ENCODE measurements at places on chromosomes 11 and 22.

- DNase-seq = no peak
These were observed 33.1 kb downstream of the MTMR3 start for GRCh38 chr22:29916007-29916544.

GRCh38 chr11:72040491-72041363, 39.6 kb downstream of the NUMA1 start:
- peak; percentile 75 for DNase-seq

DNA sequence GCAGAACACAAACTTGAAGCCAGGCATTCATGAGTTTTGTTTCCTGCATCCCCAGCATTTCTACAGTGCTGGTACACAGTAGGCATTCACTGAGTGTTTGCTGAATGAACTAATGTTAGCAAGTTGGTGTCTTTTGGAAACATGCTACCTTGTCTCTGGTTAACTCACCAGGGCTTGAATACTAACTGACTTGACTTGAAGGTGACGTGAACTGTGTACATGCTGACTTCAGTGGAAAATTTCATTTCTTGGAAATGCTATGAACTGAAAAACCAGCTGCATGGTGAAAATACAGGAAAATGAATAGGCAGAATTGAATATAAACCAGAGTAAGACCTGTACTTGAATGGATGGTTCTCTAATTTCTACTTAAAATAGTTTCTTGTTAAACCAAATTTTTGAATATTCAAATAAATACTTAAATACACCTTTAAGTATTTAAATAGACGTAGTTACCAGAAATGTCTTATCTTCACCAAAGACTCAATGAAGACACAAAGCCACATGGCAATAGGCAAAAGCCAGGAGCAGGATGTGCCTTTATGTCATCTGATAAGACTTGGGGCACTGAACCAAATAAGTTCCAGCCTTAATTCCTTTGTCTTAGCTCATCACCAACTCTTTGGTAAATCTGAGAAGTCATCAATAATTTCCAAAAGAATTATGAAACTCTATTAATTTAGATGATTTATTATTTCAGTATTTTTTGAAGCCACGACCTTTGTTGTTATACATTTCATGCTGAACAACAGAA, 39.7 kb upstream of the POU2AF2 start:
- no peak for DNase-seq

- DNase-seq = no peak
These were observed 884 bp downstream of the CENATAC start for GRCh38 chr11:118998822-118999221.

GRCh38 chr11:107408762-107409211, 48.8 kb downstream of the CWF19L2 start:
- DNase-seq = no peak

DNA sequence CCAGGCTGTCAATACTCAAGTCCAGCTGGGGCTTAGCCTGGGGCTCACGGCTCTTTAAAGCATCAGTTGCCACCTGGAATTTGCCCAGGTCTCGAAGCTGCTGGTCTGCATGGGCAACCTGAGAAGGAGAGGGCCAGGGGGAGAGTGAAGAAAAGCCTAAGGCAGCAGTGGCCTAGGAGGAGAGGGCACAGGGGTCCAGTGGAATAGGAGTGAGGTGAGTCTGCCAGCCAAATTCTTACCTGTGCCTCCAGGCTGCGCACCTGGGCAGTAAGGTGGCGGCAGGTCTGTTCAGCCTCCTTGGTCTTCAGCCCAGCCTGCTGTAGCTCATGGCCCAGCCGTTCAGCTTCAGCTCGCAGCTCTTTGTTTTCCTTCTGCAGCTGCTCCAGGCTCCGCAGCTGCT, 10.0 kb downstream of the IL18BP start:
- DNase-seq = no peak

GRCh38 chr11:66922551-66922950, 35.6 kb downstream of the PC start:
- DNase-seq = peak; percentile 11

DNA sequence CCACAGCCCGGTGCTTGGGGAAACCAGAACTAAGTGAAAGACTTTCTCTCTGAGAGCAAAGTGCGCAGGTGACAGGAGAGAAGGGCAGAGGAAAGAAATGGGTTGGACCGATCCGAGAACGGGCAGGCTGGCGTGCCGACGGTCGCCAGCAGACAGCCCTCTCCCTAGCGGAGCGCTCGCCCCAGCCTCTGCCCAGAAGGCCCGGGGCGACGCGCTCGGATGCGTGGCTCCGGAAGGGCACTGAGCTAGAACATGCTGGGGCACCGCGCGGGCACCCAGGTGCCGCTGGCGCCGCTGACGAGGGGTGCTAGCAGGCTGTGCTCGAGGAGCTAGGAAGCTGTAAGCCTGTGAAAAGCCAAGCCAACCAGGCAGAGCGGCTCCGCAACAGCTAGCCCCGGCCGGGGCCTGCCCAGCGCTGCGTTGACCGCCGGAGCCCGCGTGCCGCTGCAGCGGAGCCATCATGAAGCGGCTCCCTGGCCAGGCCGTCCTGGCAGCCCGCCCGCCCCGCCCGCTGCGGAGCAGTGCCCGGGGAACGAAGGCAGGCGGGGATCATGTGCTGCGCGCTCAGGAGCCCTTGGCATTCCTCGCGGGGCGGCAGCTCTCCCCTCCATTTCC, 22.1 kb upstream of the RRAS2 start:
- DNase-seq = no peak

DNA sequence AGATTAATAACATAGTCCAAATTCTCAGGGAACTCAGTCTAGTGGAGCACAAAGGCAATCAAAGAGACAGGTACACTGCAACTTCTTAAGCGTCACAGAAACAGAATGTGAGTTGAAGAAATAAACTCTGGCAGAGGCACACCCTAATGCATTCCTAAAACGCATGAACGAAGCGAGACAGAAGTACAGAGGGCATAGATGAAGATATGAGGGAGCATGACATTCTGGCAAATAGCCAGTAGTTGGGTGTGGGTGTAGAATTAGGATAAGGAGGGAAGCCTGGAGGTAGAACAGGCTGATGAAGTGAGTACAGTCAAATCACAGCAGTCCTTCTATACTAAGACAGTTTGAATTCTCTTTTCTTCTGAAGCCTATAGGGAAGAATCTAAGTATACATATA, 838.7 kb upstream of the API5 start:
- DNase-seq = no peak

- DNase-seq = no peak
These were observed 112.4 kb upstream of the PITPNB start for GRCh38 chr22:28031383-28031922.

DNA sequence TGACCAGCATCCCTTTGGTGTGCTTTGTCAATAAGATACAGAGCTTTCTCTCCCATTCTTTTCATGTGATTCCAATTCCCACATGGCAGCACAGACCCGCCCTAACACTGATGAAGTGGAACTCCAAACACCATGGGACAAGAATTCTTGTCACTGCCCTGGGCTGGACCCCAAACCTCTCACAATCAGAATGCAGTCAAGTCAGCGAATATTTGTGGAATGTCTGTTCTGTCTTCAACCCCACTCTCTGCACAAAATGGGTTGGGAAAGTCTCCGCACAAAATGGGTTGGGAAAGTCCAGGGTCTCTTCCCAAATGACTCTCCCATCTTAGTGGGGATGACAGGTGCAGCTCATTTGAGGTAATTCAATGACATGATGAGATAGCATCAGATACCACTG, 138.9 kb upstream of the TEAD1 start:
- no peak for DNase-seq

- peak; percentile 8 for DNase-seq
These were observed 71.5 kb upstream of the VSTM5 start for GRCh38 chr11:93921695-93922468.

DNA sequence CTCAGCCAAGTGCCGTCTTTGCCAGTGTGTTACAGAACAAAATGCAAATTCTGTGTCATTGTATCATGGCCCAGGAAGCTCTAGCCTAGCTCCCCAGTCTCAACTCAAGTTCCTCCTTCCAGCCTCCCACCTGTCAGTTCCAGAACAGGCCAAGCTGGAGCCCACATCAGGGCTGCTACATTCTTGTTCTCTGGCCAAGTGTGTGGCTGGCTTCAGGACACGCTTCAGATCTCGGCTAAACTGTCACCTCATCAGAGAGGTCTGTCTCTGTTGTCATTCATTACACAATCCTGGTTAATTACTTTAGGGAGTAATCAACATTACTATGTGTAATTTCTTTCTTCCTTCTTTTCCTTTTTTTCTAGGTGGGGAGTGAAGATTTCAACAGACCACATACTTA, 347.0 kb upstream of the SYN3 start:
- no peak for DNase-seq

GRCh38 chr11:65872586-65873317, at the start of gene EFEMP2:
Gene EFEMP2, minus strand, starts transcription at chr11:65872800. Its CDS starts 446 bp downstream, at chr11:65872354.
- DNase-seq = no peak

DNA sequence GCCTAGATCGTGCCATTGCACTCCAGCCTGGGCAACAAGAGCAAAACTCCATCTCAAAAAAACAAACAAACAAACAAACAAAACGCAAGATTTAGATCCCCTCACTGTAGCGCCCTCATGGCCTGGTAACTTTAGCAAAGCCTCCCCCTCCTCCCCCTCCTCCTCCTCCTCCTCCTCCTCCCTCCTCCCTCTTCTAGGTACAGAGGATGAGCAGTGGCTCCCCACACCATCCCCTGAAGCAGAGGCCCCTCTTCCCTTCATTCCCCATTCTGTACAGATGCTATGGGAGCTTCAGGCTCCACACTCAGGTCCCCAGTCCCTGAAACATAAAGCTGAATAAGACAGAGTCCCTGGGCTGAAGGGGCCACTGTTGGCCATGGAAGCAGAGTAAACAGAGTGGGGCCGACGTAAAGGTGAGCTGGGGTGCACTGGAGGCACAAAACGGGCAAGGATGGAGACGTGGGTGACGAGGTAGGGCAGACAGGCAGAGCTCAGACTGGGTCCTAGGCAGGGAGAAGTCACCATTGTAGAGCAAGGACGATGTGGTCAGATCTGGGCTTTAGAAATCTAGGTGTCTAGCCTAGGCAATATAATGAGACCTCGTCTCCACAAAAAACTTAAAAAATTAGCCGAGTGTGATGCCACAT, 19.4 kb upstream of the NFAM1 start:
- DNase-seq = no peak

DNA sequence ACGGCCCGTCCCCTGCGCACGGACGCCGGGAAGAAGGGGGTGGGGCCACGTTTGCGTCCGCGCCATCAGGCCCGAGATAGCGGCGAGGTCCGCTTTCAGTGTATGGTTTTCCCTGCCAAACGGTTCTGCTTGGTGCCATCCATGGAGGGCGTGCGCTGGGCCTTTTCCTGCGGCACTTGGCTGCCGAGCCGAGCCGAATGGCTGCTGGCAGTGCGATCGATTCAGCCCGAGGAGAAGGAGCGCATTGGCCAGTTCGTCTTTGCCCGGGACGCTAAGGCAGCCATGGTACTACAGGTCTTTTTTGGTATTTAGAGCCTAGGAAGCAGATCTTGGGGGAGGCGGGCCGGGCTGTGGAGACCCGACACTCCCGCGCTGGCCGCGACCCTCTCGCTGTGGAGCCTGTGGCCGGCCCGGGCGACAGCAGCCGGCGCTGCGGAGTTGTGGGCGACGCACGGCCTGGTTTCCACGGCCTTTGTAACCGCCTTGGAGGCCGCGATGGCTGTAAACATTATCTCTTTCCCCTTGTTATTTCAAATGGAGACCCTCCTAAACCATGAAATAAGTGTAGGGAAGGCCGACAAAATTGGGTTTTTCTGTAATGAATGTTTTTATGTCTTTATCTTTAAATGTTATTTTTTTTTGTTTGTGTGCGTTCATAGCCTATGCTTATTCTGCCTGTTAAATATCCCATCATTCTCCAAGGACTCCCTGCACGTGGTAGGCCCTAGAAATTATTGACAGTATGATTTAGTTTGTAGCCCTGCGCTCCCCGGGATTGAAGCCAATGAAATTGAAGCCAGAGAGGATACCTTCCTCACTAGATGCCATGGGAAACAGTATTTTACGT, at the start of gene AASDHPPT:
TSS of gene AASDHPPT (plus strand) at position 54 of the 847 bp plus-strand sequence. CDS start at position 103, 49 bp downstream.
- DNase-seq = peak; percentile 14

- peak; percentile 16 for DNase-seq
These were observed 39.2 kb upstream of the SLC36A4 start for GRCh38 chr11:93236741-93237675.

DNA sequence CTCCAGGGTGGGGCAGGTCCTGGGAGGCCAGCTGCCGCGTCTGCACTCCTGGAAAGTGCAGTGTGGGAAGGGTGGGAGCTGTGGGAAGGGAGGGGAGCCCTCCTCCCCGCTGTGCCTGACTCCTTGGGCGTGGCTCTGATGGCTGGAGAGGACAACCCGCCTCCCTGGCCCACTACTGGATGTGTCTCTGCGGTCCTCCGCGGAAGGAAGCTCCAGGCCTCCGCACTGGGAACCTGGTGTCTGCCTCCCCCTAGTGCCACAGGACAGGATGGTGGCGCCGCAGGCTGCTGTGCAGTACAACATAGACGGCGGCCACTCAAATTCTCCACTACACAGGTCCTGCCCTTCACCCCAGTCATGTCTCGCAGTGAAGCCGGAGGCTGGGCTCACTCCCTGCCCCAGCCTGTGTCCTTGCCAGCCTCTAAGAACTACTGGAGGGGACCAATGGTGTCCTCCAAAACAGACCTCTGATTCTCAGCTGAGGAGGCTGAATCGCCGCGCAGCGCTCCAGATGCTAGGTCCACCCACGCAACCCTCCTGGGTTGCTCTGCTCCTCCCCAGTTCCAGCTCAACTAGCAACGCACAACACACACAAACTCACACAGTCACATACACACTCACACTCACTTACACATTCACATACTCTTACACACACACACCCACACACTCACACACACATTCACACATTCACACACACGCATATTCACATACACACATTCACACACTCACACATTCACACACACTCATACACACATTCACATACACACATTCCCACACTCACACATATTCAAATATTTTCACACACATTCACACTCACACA, 12.4 kb upstream of the DSCAML1 start:
- DNase-seq = peak; percentile 76

- DNase-seq = peak; percentile 60
These were observed 33.4 kb downstream of the GDPD5 start for GRCh38 chr11:75492181-75492820.

DNA sequence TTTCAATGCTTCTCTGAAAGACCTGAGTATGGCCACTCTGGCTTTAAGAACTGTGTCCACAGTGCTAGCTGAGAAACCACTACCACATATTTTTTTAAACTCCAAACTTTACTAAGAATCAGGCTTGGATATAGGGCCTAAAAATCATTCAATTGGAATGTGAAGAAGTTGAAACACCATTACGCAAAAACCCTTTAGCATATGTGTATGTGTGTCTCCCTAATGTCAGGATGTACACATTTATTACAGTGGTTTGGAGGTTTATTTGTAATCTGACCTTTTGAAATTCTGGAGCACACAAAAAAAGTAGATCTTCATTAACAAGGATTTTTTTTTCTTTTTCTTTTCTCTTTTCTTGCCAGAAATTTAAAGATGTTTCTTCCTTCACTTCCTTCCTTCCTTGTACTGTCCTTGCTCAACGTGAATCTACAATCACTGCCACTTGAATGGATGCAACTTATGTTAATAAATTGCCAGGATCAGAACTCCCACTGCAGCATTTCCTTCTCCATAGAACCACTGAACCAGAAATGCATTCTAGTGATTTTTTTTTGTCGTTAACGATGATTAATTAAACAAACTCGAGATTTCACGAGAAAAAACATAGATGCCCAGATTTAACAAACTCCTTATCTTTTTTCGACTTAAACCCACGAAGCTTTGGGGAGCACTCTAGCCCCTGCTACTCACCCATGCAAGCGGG, 3.1 kb upstream of the ADM start:
- DNase-seq = no peak

GRCh38 chr22:23419171-23419570, 160.9 kb downstream of the IGLL1 start:
- DNase-seq = no peak
